Endothelial cell of coronary artery (primary cell): ENCODE measurements at places on chromosomes 4 and X. TPM values are rescaled to one million over a fixed set of nuclear protein-coding genes. Genes with fewer than 3 reads are reported as not detected.

The RTL9 gene
- not detected in 2 replicates for total RNA-seq

The SAGE1 gene
- total RNA-seq = not detected in 2 replicates

The PABPC4L gene
- 0.36 and 0.38 TPM in 2 replicates for total RNA-seq

The SPACA5 gene
- total RNA-seq = not detected in 2 replicates

The FAM53A gene
- 1.3 and 1.4 TPM in 2 replicates for total RNA-seq

The QRFPR gene
- not detected in 2 replicates for total RNA-seq

The BTK gene
- total RNA-seq = 0.09 TPM in 1 of 2 replicates, not detected in the other

The NHS gene
- under 0.01 and 0.28 TPM in 2 replicates for total RNA-seq

The PRKG2 gene
- 0.09 TPM in 1 of 2 replicates, not detected in the other for total RNA-seq

The DLG3 gene
- total RNA-seq = 2.2 and 2.6 TPM in 2 replicates

The SOX3 gene
- total RNA-seq = not detected in 2 replicates

The SSX4 gene
- total RNA-seq = not detected in 2 replicates

The ARHGAP10 gene
- total RNA-seq = 13.9 and 22.8 TPM in 2 replicates

The RHOXF2B gene
- not detected in 2 replicates for total RNA-seq

The PROM1 gene
- total RNA-seq = under 0.01 and 0.18 TPM in 2 replicates
